ENCODE measurements at places on chromosomes 16 and 17. TPM values are rescaled to one million over a fixed set of nuclear protein-coding genes. Genes with fewer than 3 reads are reported as not detected.

Gene BIRC5
- 11.9 TPM for total RNA-seq

GRCh38 chr16:81756615-81757356, 22.3 kb upstream of the PLCG2 start:
- H3K36me3 ChIP-seq, result no peaks in the 10 kb centered on the region
- H3K27ac ChIP-seq, result no peak overlapping the region
- H3K4me1 ChIP-seq, result no peaks in the 10 kb centered on the region
- H3K4me3 ChIP-seq, result no peak overlapping the region
- DNase-seq, result no peak

- H3K36me3 ChIP-seq, result peaks cover 7% of the 10 kb centered on the region
- no peak for DNase-seq
- peaks cover 32% of the 10 kb centered on the region for H3K4me1 ChIP-seq
These were observed 2.4 kb downstream of the TMEM101 start for GRCh38 chr17:44012391-44012790.

Gene TRIM47
- total RNA-seq, result 40.2 TPM

Gene KRTAP2-1
- not detected for total RNA-seq

Gene PRRT2
- total RNA-seq, result 8.8 TPM

GRCh38 chr17:31699281-31699680, 159.8 kb downstream of the COPRS start:
- peak; percentile 68 for DNase-seq
- no peak overlapping the region for H3K4me3 ChIP-seq
- H3K4me1 ChIP-seq, result peaks cover 45% of the 10 kb centered on the region
- no peaks in the 10 kb centered on the region for H3K27me3 ChIP-seq

DNA sequence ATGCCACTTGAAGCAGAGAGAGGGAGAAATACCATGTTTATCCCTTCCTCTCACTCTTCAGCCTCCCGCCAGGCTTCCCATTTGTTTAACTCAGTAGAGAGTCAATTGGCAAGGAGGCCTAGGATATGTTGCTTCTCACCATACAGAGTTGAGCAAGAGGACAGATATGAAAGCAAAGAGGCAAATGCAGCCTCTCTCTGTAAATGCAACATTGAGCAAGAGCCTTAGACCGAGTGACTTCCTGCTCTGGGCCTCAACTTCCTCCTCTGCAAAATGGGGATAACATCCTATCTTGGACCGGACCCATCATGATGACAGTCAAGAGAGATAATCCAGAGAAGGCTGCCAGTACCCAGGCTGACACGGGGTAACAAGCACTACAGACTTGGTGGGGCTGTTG, 36.8 kb downstream of the SOCS1 start:
- H3K27me3 ChIP-seq, result no peaks in the 10 kb centered on the region
- H3K4me3 ChIP-seq, result no peak overlapping the region
- no peak overlapping the region for H3K27ac ChIP-seq

Gene FLYWCH2
- total RNA-seq, result 49.6 TPM

DNA sequence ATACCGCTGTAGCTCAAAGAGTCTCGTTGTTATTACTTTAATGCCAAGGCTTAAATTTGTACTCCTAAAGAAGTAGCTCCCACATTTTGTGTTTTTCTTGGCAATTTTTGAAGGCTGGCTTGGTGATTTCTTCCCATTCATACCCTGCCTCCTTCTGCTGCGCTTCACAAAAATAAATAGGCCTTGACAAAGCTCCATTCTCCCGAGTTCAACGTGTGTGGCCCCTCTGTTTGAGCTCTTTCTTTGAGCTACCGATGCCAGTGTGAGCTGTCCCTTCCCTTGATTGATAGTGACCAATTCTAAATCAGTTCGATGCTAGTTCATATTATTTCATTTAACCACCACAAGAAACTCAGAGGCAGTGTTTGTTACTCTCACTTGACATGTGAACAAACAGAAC, 96.8 kb downstream of the MAP2K6 start:
- DNase-seq, result no peak
- peaks cover 7% of the 10 kb centered on the region for H3K4me1 ChIP-seq
- H3K27me3 ChIP-seq, result no peaks in the 10 kb centered on the region

DNA sequence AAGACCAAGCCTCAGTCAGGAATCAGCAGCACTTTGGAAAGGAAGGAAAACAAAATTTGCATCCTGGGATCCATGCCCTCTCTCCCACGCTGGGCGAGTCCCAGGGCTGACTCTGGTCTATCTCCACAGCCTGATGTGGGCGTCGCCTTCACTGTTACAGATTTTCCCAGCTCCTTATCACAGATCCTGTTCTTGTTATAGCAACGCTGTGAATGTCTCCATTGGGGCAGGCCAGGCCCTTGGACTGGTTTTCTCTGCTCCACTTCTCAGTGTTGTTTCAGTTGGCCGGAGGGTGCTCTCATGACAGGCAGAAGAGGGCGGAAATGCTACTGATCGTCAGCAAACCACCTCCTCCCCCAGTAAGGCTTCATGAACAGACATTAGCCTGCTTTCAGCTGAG, 127.9 kb upstream of the CDH11 start:
- H3K4me3 ChIP-seq, result no peak overlapping the region
- no peaks in the 10 kb centered on the region for H3K4me1 ChIP-seq
- no peaks in the 10 kb centered on the region for H3K27me3 ChIP-seq
- H3K27ac ChIP-seq, result no peak overlapping the region
- no peaks in the 10 kb centered on the region for H3K36me3 ChIP-seq

Gene KRT40
- not detected for total RNA-seq

GRCh38 chr16:73252446-73252845, 204.5 kb upstream of the ZFHX3 start:
- no peak overlapping the region for H3K4me3 ChIP-seq
- H3K27me3 ChIP-seq, result no peaks in the 10 kb centered on the region
- H3K4me1 ChIP-seq, result no peaks in the 10 kb centered on the region

DNA sequence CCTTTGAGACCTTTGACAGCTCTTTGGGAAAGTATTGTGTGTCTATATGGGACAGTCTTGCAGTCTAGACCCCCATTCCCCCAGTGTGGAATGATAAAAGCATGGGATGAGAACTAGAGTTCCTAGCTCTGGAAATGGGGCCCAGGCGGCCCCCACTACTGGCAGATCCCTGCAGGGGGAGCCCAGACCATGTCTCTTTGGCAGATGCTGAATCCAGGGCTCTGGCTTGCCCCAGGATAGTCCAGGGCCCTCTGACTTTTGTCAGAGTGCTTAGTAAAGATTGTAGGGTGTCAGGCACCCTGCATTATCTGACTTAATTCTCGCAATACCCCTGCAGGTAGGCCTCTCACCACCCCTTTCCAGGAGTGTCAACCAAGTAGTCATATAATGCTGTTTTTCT, 8.3 kb downstream of the ALKBH5 start:
- H3K27me3 ChIP-seq, result no peaks in the 10 kb centered on the region
- no peak overlapping the region for H3K27ac ChIP-seq
- H3K36me3 ChIP-seq, result peaks cover 40% of the 10 kb centered on the region
- H3K4me3 ChIP-seq, result no peak overlapping the region
- DNase-seq, result no peak
- H3K4me1 ChIP-seq, result peaks cover 49% of the 10 kb centered on the region

DNA sequence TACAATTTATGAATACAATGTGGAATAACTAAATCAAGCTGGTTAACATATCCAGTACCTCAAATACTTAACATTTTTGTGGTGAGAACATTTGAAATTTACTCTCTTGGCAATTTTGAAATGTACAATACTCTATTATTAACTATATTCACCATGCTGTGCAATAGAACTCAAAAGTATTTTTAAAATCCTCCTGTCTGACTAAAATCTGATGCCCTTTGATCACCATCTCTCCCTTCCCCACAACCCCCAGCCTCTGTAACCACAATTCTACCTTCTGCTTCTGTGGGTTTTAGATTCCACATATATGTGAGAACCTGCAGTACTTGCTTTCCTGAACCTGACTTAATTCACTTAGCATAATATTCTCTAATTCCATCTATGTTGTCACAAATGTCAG, 71.6 kb upstream of the ALOX12 start:
- H3K36me3 ChIP-seq, result no peaks in the 10 kb centered on the region
- H3K27me3 ChIP-seq, result peaks cover 33% of the 10 kb centered on the region
- no peak for DNase-seq

Gene KRT31
- not detected for total RNA-seq

DNA sequence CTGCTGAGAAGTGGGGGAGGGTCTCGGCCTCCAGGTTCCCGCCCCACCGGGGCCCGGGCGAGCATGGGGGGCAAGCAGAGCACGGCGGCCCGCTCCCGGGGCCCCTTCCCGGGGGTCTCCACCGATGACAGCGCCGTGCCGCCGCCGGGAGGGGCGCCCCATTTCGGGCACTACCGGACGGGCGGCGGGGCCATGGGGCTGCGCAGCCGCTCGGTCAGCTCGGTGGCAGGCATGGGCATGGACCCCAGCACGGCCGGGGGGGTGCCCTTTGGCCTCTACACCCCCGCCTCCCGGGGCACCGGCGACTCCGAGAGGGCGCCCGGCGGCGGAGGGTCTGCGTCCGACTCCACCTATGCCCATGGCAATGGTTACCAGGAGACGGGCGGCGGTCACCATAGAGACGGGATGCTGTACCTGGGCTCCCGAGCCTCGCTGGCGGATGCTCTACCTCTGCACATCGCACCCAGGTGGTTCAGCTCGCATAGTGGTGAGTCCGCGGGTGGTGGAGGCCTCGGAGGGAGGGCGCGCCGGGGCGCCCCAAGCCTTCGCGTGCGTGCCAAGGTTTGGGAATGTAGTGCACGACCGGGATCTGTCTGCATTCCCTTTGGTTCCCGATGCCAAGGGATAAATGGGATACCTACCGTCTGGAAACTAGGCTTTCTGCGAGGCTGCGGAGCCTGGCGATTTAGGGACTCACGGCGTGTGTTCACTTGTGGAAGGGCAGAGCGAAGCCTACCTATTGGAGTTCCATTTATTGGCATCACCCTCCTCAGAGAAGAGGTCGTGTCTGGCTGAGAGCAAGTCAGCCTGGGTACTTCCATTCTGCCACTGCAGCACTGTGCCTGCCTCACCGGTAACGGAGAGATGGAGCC, 1.0 kb downstream of the ZNRF1 start:
- H3K4me1 ChIP-seq, result peaks cover 26% of the 10 kb centered on the region
- peak overlapping the region; percentile 91 for H3K4me3 ChIP-seq
- H3K27me3 ChIP-seq, result peaks cover 3% of the 10 kb centered on the region
- DNase-seq, result no peak
- no peaks in the 10 kb centered on the region for H3K36me3 ChIP-seq

- no peaks in the 10 kb centered on the region for H3K4me1 ChIP-seq
- no peaks in the 10 kb centered on the region for H3K27me3 ChIP-seq
- H3K27ac ChIP-seq, result no peak overlapping the region
- peaks cover 6% of the 10 kb centered on the region for H3K36me3 ChIP-seq
- H3K4me3 ChIP-seq, result no peak overlapping the region
These were observed 10.2 kb downstream of the KATNB1 start for GRCh38 chr16:57745768-57746167.

DNA sequence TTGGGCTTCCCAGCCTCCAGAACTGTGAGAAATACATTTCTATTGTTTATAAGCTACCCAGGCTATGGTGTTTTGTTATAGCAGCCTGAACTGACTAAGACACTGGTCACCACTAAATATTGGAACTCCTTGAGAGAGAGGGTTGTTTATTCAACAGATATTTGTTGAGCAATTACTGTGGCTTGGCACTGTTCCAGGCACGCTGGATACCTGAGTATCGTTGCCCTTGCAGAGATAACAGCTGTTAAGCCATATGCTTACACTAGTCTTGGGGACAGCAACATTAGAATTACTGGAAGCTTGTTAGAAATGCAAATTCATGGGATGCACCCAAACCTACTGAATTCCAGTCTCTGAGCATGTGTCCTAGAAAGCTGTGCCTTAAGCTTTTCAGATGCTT, 230.7 kb downstream of the HS3ST4 start:
- no peaks in the 10 kb centered on the region for H3K27me3 ChIP-seq
- DNase-seq, result no peak
- H3K4me3 ChIP-seq, result no peak overlapping the region

Gene OTOA
- total RNA-seq, result not detected

Gene PHOSPHO1
- total RNA-seq, result not detected

Gene SEZ6L2
- total RNA-seq, result 17.6 TPM

Gene ALDH3A1
- total RNA-seq, result 1.6 TPM

DNA sequence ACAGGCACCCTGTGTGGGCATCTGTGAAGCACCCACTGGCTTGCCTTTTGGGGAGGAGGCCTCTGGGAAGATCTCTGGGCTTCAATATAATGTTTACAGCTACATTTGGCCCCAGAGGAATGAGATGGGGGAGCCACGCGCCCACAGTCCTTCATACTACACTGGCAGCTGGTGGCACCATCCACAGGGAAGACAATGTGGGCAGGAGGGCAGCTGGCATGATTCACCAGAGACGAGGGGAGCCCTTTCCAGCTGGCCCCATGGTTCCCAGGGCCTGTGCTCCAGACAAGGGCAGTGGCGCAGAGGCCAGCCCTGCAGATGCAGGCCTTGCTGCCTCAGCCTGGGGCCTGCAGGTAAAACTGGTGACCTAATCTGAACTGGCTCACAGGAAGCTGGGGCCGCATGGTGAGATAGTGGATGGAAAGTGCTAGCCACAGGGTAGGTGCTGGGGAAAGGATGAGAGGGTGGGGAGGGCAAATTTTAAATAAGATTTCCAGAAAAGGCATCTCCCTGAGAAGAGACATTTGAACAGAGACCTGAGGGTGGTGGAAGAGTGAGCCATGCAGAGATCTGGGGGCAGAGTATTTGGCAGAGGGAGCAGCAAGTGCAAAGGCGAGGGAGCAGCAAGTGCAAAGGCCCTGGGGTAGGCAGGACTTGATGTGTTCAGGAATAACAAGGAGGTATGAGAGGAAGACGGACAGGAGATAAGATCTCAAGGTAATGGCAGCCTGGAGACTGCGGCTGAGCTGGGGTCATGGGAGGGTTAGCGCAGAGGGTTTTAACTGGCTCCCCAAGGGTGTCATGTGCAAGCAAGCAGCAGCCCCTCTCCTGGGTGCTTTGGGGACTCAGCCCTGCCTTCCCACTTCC, 12.1 kb upstream of the KCNJ12 start:
- no peak overlapping the region for H3K27ac ChIP-seq
- H3K4me3 ChIP-seq, result no peak overlapping the region
- no peak for DNase-seq
- peaks cover 9% of the 10 kb centered on the region for H3K4me1 ChIP-seq
- H3K36me3 ChIP-seq, result no peaks in the 10 kb centered on the region
- peaks cover 6% of the 10 kb centered on the region for H3K27me3 ChIP-seq

- H3K4me3 ChIP-seq, result no peak overlapping the region
- H3K27ac ChIP-seq, result no peak overlapping the region
- no peaks in the 10 kb centered on the region for H3K27me3 ChIP-seq
- no peaks in the 10 kb centered on the region for H3K36me3 ChIP-seq
These were observed 32.5 kb upstream of the CRISPLD2 start for GRCh38 chr16:84787263-84787622.

DNA sequence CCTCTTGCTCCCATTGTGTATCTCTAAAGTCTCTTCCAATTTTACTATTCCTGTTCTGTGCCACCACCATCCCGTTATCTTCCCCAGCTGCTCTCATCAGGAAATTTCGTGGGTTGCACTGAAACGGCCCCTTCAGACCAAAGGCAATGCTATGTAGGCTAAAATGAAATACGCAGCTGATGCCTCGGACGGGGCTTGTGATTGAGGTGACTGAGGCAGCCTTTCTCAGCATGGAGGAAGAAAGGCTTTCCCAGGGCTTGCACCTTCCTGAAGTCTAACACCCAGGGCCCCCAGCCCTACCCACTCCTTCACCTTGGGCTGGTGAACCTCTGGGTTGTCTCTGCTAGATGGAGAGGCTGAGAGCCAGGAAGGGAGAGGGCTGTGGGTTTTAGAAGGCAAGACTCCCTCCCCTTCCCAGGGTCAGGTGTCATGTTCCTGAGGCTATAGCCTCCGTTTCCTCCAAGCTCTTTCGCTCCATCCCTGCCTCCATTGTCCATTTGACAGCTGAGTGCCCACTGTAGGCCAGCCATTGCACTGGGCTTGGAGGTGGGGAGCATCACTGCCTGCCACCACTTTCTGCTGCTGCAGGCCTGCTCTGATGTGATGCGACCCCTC, 7.8 kb downstream of the CCDC200 start:
- DNase-seq, result peak; percentile 62
- H3K36me3 ChIP-seq, result peaks cover 10% of the 10 kb centered on the region
- no peaks in the 10 kb centered on the region for H3K4me1 ChIP-seq
- no peak overlapping the region for H3K27ac ChIP-seq
- no peaks in the 10 kb centered on the region for H3K27me3 ChIP-seq
- H3K4me3 ChIP-seq, result no peak overlapping the region

Gene NDUFB10
- 126 TPM for total RNA-seq
